Choroid plexus epithelial cell (primary cell): ENCODE measurements at places on chromosomes 6 and 20.

GRCh38 chr20:52993076-52993475, 20.9 kb downstream of the TSHZ2 start:
- no peak for DNase-seq

GRCh38 chr20:6768228-6769140, 998 bp downstream of the BMP2 start:
- DNase-seq, result peak; percentile 40

- peak; percentile 22 for DNase-seq
Measured at GRCh38 chr6:88760091-88760490, 203.3 kb downstream of the RNGTT start.

DNA sequence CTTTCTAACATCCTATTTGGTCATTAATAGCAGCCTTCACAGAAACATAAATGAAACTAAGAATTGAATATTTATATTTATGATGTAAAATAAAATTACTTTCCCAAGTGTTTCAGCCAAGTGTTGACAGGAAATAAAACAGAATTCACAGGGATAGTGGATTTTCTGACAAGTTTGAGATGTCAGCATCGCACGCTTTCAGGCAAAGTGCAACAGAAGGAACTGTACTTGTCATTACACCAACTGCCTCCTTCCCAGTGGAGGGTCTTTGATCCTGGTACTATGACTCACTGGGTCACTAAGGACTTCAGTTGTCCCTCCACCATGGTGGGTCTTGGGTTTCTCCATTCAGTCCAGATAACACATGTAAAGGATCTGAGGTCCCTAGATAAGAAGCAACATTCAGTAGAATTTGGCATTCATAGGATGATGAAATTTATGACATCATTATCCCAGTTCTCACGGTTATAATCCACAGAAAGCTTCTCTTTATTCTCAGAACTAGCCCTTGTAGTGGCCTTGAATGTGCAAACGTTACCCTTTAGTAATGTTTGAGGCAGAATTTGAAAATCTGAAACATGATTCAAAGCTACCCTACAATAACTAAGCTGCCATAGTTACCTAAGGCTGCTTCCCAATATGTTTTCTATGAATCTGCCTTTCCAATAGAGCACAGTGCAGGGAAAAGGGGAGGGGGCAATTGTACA, 3.8 kb upstream of the TNFAIP3 start:
- no peak for DNase-seq

DNA sequence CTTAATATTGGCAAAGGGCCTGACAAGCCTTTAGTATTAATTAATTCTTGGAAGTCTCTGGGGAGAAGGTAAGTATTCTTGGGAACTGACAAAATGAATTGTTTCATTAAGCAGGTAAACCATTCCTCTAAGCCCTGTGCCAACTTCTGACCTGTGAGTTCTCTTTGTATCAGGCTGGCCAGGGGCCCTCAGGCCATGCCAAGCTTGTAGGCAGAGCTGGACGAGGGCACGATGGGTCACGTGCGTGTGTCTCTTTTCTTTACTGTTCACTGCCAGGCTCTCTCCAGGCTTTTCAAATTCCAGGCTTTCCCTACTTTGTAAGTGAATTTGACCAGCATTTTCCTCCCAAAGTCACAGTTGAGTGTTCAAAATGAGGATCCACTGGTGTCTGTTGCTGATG, 112.4 kb downstream of the NRN1 start:
- no peak for DNase-seq

DNA sequence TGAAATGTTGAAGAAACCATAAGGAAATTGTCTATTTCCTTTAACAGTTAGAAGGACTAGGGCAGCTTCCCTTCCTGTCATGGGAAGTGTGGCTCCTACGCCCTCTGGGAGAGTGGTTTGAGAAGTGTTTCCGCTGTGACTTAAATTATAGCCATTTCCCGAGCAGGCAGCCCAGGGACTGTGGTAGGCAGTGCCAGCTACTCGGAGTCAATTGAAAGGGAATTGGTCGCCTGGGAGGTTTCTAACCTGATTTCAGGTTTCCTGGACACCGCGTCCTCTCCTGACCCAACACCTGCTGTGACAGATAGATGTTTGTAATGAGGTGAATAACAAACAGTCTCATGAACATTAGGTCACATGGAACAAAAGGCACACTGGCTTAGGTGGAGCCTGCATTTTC, 256.1 kb upstream of the PLCB4 start:
- no peak for DNase-seq

DNA sequence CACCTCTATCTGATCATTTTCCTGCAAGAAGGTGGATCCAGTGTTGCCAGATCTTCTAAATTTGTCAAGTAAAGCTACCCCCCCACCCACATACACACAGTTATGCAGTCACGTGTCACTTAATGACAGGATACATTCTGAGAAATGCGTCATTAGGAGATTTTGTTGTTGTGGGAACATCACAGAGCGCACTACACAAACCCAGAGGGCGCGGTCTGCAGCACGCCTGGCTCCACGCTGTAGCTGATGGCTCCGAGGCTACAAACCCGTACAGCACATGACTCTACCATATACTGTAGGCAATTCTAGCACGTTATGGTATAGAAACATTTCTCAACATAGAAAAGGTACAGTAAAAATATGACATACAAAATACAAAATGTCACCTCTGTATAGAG, 126.9 kb downstream of the SYCP2 start:
- DNase-seq, result no peak

DNA sequence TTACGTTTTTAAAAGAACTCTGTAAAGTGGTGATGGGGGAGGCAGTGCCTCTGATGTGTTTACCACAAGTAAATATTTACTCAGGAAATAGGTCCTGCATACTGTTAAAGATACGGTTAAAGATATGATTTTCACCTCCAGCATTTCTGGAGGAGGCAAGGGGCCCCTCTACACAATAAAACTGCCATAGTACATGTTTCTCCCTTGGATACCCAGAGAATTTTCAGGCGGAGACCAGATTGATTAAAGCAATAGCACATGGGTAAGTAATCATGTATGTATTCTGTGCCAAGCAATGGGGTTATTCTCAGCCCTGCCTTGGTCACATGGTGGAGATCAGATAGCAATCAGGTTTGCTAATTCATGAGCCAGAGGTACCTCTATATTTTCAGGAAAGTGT, 9.6 kb downstream of the RIPOR2 start:
- DNase-seq, result no peak

DNA sequence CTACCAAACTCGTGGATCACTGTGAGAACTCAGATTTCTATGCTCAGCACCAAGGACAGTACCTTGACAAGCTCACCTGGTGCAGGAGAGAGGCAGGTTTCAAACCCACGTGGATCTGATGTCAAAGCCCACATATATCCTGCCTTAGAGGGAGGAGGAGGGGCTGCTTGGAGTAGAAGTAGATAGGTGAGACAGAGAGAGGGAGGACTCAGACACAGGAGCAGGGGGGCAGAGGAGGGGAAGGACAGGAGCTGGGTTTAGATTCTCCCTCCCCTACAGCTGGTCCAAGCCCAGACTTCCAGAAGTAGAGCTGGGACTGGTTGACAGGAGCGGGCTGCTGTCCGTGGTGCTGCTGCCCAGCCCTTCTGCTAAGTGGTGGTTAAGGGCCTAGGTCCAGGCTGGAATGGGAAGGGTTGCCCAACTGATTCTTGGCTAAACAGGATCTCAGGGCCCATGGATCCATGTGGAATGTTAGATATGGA, 77.5 kb downstream of the CDH22 start:
- peak; percentile 59 for DNase-seq

DNA sequence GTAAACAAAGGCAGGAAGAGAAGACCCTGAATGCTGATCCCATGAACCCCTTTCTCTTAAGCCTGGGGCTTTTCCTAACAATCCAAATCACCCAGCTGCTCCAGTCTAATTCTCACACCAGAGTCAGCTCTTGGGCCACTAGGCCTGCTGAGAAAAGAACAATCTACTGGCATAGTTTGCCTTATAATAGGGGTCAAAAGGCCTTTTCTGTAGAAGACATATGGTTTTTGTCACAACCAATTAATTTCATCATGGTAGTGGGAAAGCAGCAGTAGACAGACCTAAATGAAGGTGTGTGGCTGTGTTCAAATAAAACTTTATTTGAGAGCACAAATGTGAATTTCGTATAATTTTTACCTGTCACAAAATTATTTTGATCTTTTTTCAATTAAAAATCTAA, 994.7 kb upstream of the EPHA7 start:
- no peak for DNase-seq

DNA sequence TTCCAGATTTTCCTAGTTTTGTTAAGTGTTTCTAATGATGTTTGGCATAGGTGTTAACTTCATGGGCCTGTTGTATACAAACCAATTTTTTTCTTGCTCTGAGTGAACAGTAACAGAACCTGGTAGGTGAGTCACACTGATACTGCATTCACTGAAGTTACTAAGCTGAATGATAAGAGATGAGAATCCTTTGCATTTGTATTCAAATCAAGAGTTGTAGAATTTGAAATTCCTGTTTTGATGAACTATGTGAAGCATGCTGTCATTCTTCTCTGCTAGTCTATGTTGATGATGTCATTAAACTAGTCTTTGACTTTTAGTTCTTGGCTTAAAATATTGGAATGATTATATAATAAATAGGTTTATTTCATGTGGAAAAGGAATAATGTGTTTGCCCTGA, 37.9 kb downstream of the PTPRA start:
- DNase-seq, result peak; percentile 16

DNA sequence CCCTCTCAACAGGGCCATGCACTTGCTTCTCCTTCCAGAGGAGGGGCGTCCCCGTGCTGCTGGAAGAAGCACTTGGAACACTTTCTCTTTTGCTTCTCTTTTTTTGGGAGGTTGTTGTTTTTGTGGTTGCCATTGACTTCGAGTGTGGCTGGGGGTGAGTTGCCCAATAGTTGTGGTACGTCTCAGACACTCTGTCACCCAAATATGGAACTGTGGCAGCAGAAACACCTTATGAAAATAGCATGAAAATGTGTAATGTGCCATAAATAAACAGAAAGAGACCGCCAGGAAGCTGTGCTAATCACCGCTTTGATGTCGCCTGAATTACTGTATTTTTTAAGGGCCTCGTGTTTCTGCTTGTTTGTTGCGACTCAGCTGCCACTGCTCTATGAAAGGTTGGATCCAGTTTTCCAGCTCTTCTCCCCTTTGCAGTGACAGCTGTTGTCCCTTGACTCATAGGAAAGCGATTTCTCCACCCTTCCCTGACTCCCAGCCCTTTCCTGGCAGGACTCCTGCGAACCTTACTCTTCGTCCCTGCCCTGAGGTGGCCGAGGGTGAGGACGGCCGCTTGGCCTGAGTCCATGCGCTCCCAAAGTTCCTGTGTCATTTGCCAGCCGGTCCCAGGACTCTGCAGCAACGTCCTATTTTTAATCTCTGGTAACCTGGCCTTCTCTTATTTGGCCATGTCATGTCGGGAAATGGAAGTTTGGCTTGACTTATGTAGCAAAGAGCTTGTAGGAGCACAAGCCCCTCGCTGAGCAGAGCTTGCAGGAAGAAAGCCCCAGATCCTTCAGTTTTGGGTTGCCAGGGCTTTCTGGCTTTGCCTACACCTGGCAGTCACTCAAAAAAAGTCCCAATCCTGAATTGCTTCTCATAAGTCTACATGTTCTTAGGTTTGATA, 694.6 kb downstream of the QKI start:
- peak; percentile 24 for DNase-seq

- DNase-seq, result peak; percentile 76
Measured at GRCh38 chr6:71496018-71496721, 207.6 kb downstream of the OGFRL1 start.

- DNase-seq, result no peak
Measured at GRCh38 chr20:7189231-7189630, 421.7 kb downstream of the BMP2 start.

GRCh38 chr20:37822141-37822601, 80.8 kb upstream of the VSTM2L start:
- DNase-seq, result peak; percentile 83

DNA sequence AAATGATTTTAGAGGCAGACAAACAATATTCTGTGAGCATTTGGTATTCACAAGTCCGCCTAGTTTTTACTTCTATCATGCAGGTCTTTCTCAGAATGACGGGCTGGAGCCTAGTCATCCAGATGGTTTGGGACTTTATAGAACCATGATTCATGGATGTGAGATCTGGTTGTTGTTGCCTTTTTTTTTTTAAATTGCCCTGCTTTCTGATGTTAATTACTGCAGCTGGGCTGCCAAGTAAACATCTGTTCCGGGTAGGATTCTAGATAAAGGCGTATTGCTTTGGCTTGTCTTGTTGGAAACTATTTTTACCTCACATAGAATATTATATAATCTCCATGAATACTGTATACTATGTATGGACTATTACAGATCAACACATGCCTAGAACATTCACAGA, 58.1 kb downstream of the RNF217 start:
- DNase-seq, result no peak

DNA sequence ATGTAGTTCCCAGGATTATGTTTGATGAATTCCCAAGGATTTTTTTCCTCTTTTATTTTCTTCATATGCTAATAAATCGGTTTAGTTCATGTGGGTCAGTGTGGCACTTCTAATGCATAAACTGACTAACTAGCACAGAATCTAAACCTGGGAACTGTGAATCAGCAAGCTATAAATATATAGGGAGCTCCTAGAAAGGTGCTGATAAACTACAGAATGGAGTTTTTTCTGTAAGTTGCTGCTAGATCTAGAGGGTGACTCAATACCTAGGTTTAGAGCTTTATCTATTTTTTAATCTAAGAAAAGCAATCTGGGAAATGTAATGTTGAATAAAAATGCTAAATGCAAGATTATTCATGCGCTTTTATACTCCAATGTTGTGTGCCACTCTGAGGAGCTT, 118.8 kb upstream of the PTCHD4 start:
- no peak for DNase-seq

- peak; percentile 86 for DNase-seq
Measured at GRCh38 chr20:43844778-43845614, 69.7 kb upstream of the TOX2 start.

- DNase-seq, result peak; percentile 29
Measured at GRCh38 chr6:90103056-90103800, 193.4 kb downstream of the BACH2 start.

DNA sequence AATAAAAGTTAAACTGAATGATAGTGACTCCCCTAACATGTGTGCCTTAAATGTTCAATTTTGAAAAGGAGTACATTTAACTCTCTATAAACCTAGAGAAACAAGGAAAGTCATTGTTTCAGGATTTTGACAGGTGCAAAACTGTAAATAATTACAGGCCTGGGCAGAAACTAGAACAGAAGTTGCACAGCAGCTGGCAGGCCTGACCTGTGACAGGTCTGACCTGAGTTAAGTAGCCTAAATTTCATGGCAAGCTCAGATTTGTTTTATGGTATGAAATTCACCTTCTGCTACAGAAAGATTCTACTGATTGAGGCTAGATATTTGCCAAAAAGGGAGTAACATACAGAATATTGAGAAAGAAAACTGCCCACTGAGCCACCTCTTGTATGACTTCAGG, 166.1 kb downstream of the CDKAL1 start:
- DNase-seq, result no peak

DNA sequence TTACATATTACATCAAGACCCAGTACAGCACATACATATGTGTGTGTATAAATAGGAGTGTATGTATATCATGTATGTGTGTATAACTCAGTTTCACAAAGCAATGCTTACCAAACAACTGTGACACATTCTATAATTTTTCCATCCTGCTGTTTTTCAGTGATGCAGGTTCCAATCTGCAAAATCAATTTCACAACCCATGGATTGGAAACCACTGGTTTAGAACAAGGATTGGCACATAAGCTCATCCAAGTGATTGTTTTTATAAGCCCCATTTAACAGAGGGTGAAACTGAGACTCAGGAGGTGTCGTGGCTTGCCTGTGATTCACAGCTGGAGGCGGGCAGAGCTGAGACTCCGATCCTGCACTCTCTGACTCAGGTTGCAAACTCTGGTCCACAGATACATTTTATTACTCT, 158.2 kb downstream of the ZMYND8 start:
- peak; percentile 21 for DNase-seq

- DNase-seq, result no peak
Measured at GRCh38 chr6:110357298-110357663, 868 bp downstream of the METTL24 start.
